Esophagus squamous epithelium (tissue), 5 donors: ENCODE measurements at places on chromosomes 1 and 21. TPM values are rescaled to one million over a fixed set of nuclear protein-coding genes. Genes with fewer than 3 reads are reported as not detected.

GRCh38 chr1:183885142-183885735, 80.3 kb downstream of the RGL1 start:
- peaks cover 7% of the 10 kb centered on the region for H3K4me1 ChIP-seq
- peaks cover 23% of the 10 kb centered on the region for H3K36me3 ChIP-seq
- no peak for DNase-seq

GRCh38 chr1:242128951-242129502, 130.1 kb upstream of the MAP1LC3C start:
- DNase-seq: no peak
- H3K4me1 ChIP-seq: no peaks in the 10 kb centered on the region
- no peaks in the 10 kb centered on the region for H3K36me3 ChIP-seq
- no peak overlapping the region for H3K27ac ChIP-seq

DNA sequence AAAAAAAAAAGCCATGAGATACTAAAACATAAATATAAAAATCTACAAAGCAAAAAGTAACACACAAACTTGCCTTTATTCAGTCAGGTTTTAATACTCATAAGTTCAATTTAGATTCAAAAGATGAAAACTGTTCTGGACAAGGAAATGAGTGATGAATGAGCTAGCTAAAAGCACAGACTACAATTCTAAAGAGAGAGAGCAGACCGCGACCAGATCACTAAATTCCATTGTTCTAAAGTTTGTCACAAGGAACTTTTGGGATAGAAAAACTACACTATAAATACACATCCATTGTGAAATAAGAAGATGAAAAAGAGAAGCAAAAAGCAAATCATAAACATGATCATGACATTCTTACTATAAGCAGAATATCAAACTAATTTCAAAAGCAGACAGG, 1.7 kb downstream of the ODF2L start:
- peak overlapping the region; percentile 91 for H3K27ac ChIP-seq
- no peak overlapping the region for H3K4me3 ChIP-seq
- DNase-seq: no peak
- H3K27me3 ChIP-seq: no peaks in the 10 kb centered on the region
- H3K36me3 ChIP-seq: no peaks in the 10 kb centered on the region
- H3K4me1 ChIP-seq: peaks cover 7% of the 10 kb centered on the region

- DNase-seq: no peak
- H3K27me3 ChIP-seq: peaks cover 56% of the 10 kb centered on the region
- H3K4me3 ChIP-seq: peak overlapping the region; percentile 32
- peaks cover 61% of the 10 kb centered on the region for H3K4me1 ChIP-seq
- H3K27ac ChIP-seq: peak overlapping the region; percentile 82
Measured at GRCh38 chr1:3170561-3171453, 101.8 kb downstream of the PRDM16 start.

DNA sequence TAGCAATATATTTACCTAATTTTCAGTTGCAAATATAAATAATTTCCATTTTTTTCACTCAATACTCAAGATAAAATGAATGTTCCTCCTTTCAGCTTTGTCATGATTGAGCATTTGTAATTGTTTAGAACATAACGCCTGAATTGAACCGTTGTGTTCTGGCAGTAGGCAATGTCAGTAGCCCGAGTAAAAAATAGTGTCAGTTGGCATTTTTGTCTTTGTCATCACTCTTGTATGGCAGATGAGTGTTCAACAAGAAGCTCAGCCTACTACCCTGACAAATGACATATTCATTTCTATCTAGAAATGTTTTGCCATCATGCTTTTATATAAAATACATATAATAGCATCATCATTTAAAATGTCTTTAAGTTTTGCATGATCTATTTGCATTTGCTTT, 691.4 kb upstream of the NCAM2 start:
- no peaks in the 10 kb centered on the region for H3K27me3 ChIP-seq
- H3K4me3 ChIP-seq: no peak overlapping the region
- no peak for DNase-seq
- no peaks in the 10 kb centered on the region for H3K36me3 ChIP-seq
- no peaks in the 10 kb centered on the region for H3K4me1 ChIP-seq
- H3K27ac ChIP-seq: no peak overlapping the region

DNA sequence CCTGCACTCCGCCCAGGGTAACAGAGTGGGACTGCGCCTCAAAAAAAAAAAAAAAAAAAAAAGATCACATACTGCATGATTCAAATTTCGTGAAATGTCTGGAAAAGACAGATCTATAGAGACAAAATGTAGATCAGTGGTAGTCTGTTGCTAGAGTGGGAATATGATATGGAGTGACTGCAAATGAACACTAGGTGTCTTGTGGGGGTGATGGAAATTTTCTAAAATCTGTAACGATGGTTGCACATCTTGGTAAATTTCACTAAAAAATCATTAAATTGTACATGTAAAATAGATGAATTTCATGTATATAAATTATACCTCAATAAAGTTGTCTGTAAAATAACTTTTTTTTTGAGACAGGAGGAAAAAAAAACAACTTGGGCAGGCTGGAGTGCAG, 5.5 kb downstream of the AIDA start:
- H3K4me1 ChIP-seq: peaks cover 15% of the 10 kb centered on the region
- no peak overlapping the region for H3K4me3 ChIP-seq
- H3K27ac ChIP-seq: no peak overlapping the region

- no peak overlapping the region for H3K4me3 ChIP-seq
- no peaks in the 10 kb centered on the region for H3K27me3 ChIP-seq
- DNase-seq: no peak
- H3K27ac ChIP-seq: no peak overlapping the region
Measured at GRCh38 chr1:248918131-248918530, 12.1 kb downstream of the PGBD2 start.

The GOLT1A gene
- not detected for total RNA-seq

DNA sequence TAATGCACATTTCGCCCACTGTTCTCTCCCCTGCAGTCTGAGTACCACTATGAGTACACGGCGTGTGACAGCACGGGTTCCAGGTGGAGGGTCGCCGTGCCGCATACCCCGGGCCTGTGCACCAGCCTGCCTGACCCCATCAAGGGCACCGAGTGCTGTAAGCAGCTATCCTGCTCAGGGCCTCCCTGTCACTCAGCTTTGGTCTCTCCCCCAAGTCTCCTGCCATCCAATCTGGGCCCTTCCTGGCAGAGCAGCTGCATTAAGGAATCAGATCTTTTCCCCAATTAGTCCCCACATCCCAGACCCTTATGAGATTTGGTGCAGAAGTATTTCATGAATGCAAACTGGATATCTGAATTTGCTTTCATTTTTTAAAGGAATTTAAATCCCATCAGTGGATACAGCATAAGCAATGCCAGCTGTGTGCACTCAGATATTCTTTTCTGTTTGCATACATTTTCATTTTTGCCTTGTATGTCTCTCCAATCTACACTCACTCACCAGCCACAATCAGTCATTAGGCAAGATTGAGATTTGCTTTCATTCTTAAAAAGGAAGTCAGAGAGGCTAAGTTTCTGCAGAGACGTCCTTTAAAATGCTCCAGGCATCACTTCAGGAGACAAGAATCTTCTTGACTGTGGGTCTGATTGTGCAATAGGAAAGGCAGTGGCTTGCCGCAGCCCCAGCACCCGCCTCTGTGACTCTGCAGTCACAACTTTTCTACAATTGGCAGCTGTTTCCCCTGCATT, 48.1 kb downstream of the ELAPOR1 start:
- H3K4me3 ChIP-seq: no peak overlapping the region
- H3K27me3 ChIP-seq: no peaks in the 10 kb centered on the region
- H3K4me1 ChIP-seq: peaks cover 18% of the 10 kb centered on the region
- no peaks in the 10 kb centered on the region for H3K36me3 ChIP-seq

DNA sequence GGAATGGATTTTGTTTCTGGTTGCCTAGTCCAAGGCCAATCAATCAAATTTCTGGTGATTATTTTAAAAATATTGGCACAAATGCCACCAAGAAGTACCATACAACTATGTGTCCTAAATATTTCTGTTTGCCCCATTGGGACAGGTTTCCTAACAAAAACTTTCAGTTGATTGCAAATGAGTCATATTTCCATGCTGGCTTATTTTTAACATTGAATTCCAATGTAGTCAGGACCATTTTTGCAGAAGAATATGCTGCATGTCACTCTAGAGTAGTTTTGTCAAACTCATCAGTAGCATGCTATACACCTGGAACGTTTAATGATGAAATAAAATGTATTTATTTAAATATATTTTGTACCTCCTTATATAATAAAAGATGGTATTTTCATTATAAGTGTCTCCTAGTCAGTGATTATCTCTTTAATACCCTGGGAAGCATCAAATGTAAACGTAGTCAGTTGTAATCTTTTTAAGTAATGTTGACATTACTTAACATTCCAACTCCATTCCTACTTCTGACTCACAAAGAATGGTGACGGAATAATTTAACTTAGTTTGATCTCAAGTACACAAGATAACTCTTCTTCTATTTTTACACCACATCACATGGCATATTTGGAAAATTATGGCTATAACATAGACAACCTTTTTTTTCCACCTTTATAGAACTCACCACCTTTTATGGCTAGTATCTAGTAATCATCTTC, 39.0 kb upstream of the USH2A start:
- H3K4me1 ChIP-seq: no peaks in the 10 kb centered on the region
- H3K27ac ChIP-seq: no peak overlapping the region
- no peaks in the 10 kb centered on the region for H3K36me3 ChIP-seq

GRCh38 chr1:154589780-154590179, 18.2 kb downstream of the ADAR start:
- H3K36me3 ChIP-seq: peaks cover 100% of the 10 kb centered on the region
- no peak for DNase-seq
- H3K27ac ChIP-seq: no peak overlapping the region
- H3K4me1 ChIP-seq: no peaks in the 10 kb centered on the region

- no peak overlapping the region for H3K4me3 ChIP-seq
- no peaks in the 10 kb centered on the region for H3K27me3 ChIP-seq
- no peak overlapping the region for H3K27ac ChIP-seq
- H3K4me1 ChIP-seq: no peaks in the 10 kb centered on the region
Measured at GRCh38 chr1:151418081-151418480, 18.7 kb downstream of the PSMB4 start.

- H3K27ac ChIP-seq: no peak overlapping the region
- H3K36me3 ChIP-seq: no peaks in the 10 kb centered on the region
- H3K27me3 ChIP-seq: no peaks in the 10 kb centered on the region
- no peaks in the 10 kb centered on the region for H3K4me1 ChIP-seq
Measured at GRCh38 chr21:42696501-42697040, 43.1 kb downstream of the PDE9A start.

- peaks cover 53% of the 10 kb centered on the region for H3K4me1 ChIP-seq
- H3K27ac ChIP-seq: peak overlapping the region; percentile 67
- H3K27me3 ChIP-seq: peaks cover 44% of the 10 kb centered on the region
- H3K4me3 ChIP-seq: peak overlapping the region; percentile 58
- H3K36me3 ChIP-seq: no peaks in the 10 kb centered on the region
Measured at GRCh38 chr1:201648907-201649721, 110.2 kb downstream of the NAV1 start.

DNA sequence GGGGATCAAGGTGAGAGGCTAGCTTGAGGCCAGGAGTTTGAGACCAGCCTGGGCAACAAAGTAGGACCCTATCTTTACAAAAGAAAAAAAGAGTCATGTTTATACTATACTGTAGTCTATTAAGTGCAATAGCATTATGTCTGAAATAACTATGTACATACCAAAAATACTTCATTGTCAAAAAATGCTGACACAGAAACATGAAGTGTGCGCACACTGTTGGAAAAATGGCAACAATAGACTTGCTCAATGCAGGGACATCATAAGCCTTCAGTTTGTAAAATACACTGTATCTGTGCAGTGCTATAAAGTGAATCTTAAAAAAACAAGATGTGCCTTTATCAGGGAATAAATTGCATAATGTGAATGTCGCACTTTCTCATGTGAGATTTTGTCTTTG, 14.1 kb upstream of the NID1 start:
- H3K36me3 ChIP-seq: no peaks in the 10 kb centered on the region
- H3K4me1 ChIP-seq: no peaks in the 10 kb centered on the region
- H3K4me3 ChIP-seq: no peak overlapping the region
- H3K27ac ChIP-seq: no peak overlapping the region

DNA sequence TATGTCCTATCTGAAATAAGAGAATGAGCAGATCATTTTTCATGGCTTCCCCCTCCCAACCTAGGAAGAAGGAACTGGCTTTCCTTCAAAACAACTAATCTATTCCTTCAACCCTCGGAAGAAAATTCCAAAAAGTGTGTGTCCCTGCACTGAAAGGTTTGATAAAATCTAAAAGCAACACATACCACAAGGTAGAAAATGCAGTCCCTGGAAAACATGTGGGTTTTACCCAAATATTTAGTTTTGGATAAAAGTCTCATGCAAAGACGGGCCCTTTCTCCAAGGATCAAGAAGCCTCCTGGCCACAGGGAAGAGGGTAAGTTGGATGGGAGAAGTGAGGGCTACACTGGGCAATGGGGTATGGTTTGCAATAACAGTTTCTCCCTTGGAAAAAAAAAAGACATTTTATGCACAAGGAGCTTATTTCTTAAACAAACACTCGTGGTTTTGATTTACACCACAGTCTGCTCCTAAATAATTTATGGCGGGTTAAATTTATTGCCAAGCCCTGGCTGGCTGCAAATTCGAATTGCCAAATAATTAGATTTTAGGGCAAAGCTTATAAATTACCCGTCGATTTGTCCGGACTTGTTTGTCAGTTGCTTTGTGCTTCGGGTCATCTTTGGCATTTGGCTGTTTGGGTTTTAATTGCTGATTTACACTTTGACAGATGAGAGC, 28.9 kb downstream of the ERI3 start:
- no peak overlapping the region for H3K4me3 ChIP-seq
- H3K27ac ChIP-seq: no peak overlapping the region
- no peak for DNase-seq
- H3K4me1 ChIP-seq: peaks cover 8% of the 10 kb centered on the region

- no peaks in the 10 kb centered on the region for H3K4me1 ChIP-seq
- H3K36me3 ChIP-seq: no peaks in the 10 kb centered on the region
- no peak overlapping the region for H3K27ac ChIP-seq
- H3K27me3 ChIP-seq: no peaks in the 10 kb centered on the region
Measured at GRCh38 chr21:30072496-30072895, 94.1 kb downstream of the CLDN17 start.

DNA sequence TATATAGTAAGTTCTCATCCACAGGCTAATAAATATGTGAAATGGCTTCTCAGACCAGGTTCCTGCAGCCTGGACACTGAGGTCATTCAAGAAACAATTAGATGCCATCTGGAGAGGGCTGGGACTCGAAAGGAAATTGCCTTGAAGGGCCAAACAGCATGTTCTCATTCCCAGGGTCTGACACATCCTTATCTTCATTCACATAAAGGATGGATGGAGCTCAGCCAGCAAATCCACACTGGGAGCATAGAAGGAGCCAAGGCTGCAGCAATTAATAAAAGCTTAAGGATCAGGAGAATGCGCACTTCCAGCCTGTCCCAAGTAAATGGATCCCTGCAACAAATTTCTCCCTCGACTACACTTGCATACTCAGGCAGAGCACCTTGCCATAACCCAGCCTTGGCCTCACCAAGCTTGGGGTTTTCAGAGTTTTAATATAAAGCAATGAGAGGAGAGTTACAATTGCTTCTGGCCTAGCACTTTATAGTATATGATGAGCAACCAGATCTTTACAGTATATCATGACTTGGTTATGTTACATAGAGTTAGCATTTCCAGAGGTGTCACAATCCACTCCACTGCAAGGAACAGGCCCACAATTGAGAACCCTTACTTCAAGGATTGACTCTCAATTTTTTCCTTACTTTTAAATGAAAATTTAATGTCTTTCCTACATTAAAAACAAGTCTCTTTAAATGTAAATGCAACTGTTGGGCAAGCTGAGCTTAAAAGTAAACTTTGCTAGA, 55.9 kb downstream of the BCAR3 start:
- no peak for DNase-seq
- H3K36me3 ChIP-seq: no peaks in the 10 kb centered on the region
- peaks cover 23% of the 10 kb centered on the region for H3K4me1 ChIP-seq
- no peak overlapping the region for H3K27ac ChIP-seq
- H3K27me3 ChIP-seq: no peaks in the 10 kb centered on the region

The NPL gene
- 16.2 TPM for total RNA-seq
